ENCODE measurements at places on chromosomes 3 and 15. TPM values are rescaled to one million over a fixed set of nuclear protein-coding genes. Genes with fewer than 3 reads are reported as not detected.

DNA sequence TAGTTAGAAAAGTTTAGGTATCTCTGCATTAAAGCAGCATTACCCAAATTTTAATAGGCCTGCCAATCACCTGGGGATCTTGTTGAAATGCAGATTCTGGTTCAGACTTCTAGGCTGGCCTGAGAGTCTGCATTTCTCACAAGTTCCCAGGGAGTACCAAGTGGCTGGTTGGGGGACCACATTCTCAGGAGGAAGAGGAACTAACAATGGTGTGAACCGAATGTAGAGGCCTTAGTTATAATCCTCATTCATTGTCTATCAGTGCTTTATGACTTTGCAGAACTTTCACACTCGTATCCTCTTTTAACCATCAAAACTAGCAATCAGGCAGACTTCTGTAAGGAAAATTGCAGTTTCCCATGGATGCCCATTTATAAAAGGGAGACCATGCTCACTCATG, 38.2 kb upstream of the UBE2E1 start:
- DNase-seq: no peak

- DNase-seq: no peak
These were observed 47.7 kb upstream of the ANKRD28 start for GRCh38 chr3:15845475-15845874.

GRCh38 chr3:141192345-141192744, 39.3 kb upstream of the PXYLP1 start:
- peak; percentile 100 for DNase-seq

GRCh38 chr3:150333477-150333876, 74.6 kb upstream of the TSC22D2 start:
- DNase-seq: no peak

- no peak for DNase-seq
These were observed 10.1 kb downstream of the USP3 start for GRCh38 chr15:63514531-63514943.

EPB42 gene
- total RNA-seq: not detected

FSD2 gene
- total RNA-seq: not detected

HDC gene
- 3.5 TPM for total RNA-seq
